Stimulated activated CD8-positive, alpha-beta memory T cell treated with anti-CD3 and anti-CD28 coated beads, Interleukin-4, amount 100 ng/mL, for 4 hours (primary cell): ENCODE measurements at places on chromosomes 13 and 19.

DNA sequence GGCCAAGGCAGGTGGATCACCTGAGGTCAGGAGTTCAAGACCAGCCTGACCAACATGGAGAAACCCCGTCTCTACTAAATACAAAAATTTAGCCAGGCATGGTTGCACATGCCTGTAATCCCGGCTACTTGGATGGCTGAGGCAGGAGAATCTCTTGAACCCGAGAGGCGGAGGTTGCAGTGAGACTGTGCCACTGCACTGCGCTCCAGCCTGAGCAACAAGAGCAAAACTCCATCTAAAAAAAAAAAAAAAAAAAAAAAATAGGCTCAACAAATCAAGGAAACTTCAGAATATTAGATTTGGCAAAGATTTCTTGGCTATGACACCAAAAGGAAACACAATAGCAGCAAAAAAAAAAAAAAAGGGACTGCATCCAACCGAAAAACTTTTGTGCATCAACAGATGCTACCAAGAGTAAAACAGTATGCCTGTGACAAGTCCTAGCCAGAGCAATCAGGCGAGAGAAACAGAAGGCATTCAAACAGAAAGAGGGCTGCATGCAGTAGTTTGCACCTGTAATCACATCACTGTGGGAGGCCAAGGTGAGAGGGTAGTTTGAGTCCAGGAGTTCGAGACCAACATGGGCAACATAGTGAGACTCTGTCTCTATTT is 23.8 kb downstream of the ZNF160 start:
- DNase-seq = no peak

GRCh38 chr19:13104360-13104847 is 1.7 kb upstream of the LYL1 start:
- no peak for DNase-seq

GRCh38 chr19:42198676-42199439 is 18.6 kb downstream of the DEDD2 start:
- DNase-seq = peak; percentile 60

- no peak for DNase-seq
Measured at GRCh38 chr19:53927739-53928138, 18.7 kb downstream of the CACNG7 start.

DNA sequence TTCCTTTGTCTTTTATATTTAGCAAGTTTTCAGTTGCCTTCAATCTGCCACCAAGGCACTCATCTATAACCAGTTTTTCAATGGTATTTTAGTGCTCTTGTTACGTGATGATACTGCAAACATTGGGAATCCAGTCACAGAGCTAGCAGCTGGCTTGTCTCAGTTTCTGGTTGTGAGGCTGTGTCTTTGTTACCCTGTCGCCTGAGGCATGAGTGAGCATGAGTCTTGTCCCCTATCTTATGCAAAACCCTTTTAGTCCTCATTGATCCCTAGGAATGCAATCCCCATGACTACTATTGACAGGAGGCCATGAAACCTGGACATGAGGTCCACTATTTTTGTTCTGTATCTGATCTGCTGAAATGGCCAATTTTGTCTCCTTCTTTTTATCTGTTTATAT is 391.0 kb downstream of the LMO7 start:
- DNase-seq = no peak

GRCh38 chr19:15498910-15499309 is 9.4 kb upstream of the CYP4F22 start:
- DNase-seq = no peak

DNA sequence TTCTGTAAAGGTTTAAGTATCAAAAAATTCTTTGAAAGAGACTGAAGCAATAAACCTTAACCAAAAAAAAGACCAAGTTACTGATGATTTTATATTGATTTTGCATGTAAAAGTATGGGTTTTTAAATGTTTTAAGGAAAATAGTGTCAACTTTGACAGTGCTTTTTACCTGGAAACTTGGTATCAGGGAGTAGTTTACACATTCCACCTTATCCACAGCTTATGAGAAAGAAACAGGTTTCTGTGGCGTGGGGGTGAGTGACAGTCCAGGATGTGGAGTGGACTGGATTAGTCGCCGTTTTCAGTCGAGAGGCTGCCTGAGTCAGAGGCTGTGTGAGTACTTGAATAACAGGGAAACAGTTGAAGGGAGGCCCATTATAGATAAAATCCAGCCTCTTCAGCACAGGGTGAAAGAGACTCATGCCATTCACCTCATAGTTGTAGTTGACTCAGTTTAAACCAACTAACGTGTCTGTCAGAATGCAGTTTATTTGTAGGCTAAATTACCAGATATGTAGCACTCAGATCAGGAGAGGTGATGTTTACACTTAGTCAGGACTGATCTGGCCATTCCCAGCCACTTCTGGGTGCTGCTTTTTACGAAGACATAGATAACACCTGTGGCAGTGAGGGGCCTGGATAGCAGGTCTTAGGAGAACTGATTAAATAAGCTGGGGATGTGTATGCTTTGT is 595 bp upstream of the GPR183 start:
- DNase-seq = peak; percentile 41

- DNase-seq = peak; percentile 31
Measured at GRCh38 chr13:40982772-40983171, 36.3 kb downstream of the ELF1 start.

DNA sequence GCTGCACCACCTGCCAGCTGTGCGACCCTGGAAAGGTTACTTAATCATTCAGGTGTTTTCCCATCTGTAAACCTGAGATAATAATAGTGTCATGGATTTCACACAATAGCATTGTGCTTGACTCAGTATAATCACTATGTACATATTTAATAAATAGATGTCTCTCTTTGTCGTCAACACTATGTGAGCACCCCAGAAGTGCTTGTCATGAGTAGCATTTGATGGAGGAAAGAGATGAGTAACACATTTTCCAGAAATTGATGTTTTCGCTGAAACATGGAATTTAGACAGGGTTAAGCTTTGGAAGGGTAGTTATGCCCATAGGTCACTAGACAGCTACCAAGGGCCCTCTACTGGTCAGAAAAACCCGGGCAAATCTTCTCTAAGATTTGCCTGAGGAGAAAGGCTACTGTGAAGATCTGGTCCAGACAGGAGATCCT is 9.5 kb upstream of the MBNL2 start:
- no peak for DNase-seq

DNA sequence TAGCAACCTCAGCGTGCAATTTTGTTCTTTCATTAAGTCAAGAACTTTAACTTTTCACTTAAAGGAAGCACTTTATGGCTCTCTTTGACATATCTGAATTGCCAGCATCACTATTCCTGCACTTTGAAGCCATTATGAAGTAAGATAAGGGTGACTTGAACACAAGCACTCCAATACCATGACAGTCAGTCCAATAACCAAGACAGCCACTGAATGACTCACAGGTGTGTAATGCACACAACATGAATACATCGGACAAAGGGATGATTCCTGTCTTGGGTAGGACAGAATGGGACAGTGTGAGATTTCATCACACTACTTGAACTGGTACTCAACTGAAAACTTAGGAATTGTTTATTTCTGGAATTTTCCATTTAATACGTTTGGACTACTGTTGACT is 233.7 kb upstream of the IPO5 start:
- DNase-seq = no peak

DNA sequence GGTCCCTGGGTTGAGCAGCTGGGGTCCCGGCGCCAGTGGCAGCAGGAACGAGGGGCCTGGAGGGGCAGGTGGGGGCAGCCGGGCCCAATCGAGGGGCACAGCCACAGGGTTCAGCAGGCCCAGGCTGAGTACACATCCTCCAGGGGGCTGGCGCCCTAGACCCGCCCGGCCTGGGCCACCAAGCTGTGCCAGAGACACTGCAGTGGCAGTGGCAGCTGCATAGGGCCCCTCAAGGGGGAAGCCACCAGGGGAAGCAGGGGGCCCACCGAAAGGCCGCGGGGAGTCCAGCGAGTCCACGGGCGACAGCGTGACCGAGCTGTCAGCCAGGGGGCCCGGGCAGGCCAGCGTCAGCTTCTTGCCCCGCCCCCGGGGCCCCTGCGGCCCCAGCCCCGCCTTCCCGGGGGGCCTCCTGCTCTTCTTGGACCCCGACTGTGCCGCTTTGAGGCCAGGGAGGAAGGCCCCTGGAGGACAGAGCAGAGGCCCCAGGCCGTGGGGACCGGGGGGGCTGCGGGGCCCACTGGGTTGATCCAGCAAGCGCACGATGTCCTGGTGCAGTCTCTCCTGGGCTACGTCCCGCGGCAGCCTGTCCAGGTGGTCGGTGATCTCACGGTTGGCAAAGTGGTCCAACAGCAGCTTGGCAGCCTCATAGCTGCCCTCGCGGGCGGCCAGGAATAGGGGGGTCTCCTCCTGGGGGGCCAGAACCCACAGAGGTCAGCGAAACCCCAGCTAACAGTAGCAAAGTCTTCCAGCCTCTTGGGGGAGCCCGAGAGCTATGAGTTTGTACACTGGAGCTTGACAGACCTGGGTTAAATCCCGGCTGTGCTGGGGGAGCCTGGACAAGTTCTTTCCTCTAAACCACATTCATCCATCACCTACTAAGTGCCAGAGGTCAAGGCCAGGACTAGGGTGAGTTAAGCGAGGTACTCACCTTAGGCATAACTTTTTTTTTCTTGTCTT is 39.5 kb downstream of the NOTCH3 start:
- DNase-seq = no peak

DNA sequence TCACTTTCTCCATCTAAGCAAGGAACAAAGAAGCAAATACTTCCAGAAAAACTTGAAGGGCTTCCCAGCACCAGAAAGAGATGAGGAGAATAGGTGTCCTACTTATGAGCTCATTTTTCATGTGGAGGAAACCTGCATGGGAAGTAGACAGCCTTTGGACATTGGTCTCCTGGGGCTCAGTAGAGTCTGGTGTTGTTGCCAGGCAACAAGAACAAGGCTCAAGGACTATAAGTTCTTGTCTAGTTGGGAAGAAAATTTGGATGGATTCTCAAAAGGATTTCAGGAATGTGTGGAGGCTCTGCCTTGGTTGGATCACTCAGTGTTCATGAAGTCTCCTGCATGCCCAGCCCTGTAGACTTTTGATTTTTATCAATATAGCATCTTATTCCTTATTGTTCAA is 84.5 kb downstream of the MBNL2 start:
- DNase-seq = no peak

DNA sequence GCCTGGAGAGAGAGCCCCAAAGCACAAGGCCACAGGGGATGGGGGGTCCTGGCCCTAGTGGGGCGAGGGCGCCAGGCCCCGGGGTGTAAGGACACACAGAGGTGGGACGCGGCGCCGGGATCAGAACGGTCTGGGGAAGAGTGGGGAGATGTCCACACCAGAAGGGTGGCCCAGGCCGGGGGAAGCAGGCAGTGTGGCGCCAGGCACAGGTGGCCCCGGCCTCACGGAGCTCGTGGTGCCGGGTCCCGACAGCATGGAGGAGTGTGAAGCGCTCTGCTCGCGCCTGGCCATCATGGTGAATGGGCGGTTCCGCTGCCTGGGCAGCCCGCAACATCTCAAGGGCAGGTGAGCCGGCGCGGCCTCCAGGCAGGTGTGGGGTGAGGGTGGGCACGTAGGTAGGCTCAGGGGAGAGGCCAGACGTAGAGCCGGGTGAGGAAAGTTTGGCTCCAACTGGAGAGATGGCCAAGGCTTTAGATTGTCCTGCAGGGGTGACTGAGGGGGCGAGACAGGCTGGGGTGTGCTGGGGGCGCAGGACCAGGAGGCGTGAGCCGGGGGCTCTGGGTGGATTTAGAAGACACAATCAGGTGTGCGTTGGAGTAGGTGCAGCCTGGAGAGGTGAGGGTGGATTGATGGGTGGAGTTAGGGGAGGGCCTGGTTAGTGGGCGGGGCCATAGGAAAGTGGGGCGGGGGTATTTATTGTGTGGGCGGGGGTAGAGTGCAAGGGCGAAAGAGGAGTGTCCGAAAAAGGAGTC is 2.9 kb upstream of the ARHGAP45 start:
- DNase-seq = no peak

DNA sequence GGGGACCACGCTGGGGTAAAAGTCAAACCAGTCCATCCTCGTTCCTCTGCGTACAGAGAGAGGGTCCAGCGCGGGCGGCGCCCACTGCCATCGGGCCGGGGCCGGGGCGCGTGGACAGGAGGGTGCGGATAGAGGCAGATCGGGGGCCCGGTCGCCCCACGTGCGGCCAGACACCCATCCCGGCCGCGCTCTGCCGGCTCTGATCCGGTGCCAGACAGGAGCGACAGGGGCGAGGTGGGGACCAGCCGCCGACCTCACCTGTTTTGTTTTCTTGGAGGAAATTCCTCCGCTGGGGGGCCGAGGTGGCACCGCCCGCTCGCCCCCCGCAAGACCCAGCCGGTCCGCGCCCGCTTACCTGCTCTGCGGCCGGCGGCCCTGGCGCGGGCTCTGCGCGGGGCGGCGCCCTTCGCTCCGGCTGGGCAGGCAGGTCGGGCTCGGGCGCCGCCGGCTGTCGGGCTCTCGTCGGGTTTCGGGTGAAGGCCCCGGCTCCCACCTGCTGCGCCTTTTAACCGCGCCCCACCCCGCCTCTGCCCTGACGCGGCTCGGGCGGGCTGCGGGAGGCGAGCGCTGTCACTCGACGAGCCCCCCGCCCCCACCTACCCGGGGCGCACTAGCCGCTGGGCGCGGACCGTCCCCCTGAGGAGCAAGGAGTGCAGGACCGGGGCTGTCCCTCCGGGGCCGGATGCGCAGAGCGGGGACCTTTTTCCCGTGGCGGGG is at the start of gene GJB6:
GJB6 (minus strand) TSS at position 481 of the 717 bp plus-strand sequence. CDS start 8,839 bp downstream, outside the sequence.
- DNase-seq = no peak

GRCh38 chr13:25819856-25820530 is 231.8 kb downstream of the SHISA2 start:
- DNase-seq = no peak

DNA sequence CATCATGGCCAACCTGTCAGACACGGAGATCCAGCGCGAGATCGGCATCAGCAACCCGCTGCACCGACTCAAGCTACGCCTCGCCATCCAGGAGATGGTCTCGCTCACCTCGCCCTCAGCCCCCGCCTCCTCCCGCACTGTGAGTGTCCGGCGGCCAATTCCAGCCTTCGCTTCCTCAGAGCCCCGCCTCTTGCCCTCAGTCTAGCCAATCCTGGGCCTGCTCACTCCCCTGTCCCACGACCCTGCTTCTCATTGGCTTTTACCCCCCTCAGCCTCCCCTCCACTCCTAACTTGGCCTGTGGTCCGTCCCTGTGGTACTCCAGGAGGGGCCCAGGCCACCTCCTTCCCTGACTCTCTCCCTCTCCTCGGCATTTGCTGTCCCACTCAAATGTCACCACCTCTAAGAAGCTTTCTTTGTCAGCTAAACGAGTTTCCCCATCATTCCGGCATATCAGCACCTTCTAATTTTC is 12.3 kb downstream of the HRC start:
- DNase-seq = no peak

GRCh38 chr19:2503521-2504109 is 27.7 kb downstream of the GADD45B start:
- DNase-seq = peak; percentile 63
